ENCODE measurements at places on chromosomes 5 and 9.

GRCh38 chr9:72633966-72634365 is 112.6 kb downstream of the TMC1 start:
- no peak for DNase-seq

DNA sequence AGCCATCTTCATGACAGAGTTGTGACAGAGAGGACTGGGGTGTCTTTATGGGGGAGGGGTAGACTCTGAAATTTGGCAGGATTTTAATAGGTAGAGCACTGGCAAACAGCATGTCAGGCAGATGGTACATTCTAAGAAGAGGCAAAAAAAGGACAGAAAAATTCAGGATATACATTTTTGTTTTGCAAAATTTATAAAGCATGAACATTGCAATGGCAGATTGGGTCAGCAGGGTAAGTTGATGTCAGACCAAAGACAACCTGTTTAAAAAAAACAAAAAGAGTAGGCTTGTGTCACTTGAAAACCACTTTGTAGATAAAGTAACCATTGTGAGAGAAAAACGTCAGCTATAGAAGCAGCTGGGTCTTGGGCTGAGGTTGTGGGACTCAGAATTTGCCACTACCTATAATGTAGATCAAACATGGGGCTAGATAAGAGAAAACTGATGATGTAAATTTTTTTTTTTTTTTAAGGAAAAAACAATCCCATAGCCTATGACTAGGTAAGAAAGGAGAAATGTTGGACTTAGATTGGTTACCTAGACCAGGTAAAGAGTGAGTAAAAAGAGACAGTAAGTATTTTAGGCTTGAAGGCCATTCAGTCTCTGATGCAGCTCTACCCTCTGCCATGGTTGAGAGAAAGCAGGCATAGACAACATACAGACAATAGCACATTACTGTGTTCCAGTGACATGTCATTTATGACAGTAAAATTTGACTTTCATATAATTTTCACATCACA is 8.3 kb downstream of the CAMK4 start:
- no peak for DNase-seq

GRCh38 chr5:118921866-118922265 is 66.5 kb downstream of the DTWD2 start:
- no peak for DNase-seq

DNA sequence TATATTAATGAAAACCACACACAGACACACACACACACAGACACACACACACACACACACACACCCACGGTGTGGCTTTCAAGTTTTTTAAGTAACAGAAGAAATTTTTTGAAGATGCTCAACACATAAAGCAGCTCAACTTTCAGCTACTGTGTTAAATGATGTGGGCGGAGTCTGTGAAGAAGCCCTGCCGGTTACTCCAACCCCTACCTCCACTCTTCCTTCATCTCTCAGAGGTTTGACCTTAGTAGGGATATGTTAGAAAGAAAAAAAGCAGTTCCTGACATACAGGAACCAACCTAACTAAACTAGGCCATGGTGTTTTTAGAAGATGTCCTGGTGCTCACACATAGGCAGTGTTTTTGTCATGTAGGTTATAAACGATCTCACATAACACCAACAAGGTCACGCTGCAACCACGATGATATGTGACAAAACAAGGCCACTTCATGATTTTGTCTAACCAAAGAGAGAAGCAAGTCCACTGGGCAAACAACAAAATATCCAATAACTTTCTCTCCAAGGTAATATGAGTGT is 112.8 kb downstream of the EMB start:
- no peak for DNase-seq

DNA sequence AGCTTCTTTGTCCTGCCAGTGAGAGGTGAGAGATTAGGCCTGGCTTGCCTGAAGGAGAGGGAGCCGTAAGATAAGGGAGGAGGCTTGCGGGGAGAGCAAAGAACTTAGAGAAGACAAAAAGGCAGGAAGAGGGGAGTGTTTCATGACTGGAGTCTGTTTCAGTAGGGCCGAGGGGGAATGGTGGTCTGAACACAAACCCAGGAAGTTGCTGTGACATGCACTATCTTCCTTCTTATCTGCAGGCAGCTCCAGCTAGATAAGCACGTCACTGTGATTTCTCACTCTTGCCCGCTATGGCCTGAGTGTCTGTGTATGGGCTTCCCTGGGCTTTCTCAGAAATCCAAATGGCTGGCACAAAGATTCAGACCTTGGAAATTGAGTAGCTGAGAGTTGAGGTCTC is 307.5 kb upstream of the CLINT1 start:
- DNase-seq, result no peak

GRCh38 chr5:134136221-134136631 is 21.7 kb downstream of the TCF7 start:
- DNase-seq, result no peak

DNA sequence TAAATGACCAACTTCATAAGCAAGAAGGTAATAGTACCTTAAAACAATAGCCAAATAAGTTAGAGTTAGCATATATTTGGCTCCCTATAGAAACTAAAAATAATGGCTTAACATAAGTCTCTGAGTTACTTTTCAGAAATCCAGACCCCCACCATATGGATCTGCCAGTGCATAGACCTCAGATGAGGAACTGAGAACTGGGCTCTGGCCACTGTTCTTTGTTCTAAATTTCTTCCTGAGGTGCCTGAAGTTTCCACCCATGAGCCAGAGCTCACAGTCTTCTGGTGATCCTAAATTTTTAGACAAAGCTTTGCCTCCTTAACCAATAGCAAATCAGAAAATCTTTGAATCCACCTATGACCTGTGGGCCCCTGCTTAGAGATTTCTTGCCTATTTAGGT is 250.9 kb downstream of the YTHDC2 start:
- no peak for DNase-seq

GRCh38 chr5:125200866-125201373 is 454.5 kb upstream of the ZNF608 start:
- no peak for DNase-seq

DNA sequence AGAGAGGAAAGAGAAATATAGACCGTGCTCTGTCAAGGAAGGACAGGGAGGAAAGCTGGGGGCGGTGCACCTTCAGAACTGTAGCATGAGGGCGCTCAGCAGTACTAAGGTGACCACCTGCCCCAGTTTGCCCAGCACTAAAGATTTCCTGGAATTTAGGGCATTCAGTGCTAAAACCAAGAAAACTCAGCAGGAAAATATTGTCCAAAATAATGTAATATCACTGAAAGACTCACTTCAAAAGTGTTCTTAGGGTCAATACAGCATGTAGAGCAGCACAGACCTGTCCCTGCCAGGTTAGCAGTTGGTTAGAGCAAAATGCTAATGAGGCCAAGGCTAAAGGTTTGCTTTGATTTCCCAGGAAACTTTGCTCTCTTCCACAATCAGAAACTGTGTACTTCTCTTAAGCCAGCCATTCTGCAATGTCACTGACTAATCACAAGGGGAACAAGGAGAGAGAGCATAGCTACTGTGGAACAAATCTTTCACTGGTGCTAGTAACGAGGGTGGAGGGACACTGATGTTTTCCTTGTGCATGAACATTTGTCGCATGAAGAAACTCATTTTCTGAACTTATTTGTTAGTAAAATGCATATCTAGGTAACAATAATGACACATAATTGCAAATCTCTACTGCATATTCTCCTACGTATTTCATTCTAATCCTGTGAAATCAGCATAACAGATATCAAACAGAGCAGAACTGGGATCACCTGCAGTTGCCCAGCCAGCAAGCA is 53.0 kb upstream of the GRAMD2B start:
- no peak for DNase-seq

GRCh38 chr9:77714077-77714549 is 66.0 kb upstream of the GNA14 start:
- no peak for DNase-seq

DNA sequence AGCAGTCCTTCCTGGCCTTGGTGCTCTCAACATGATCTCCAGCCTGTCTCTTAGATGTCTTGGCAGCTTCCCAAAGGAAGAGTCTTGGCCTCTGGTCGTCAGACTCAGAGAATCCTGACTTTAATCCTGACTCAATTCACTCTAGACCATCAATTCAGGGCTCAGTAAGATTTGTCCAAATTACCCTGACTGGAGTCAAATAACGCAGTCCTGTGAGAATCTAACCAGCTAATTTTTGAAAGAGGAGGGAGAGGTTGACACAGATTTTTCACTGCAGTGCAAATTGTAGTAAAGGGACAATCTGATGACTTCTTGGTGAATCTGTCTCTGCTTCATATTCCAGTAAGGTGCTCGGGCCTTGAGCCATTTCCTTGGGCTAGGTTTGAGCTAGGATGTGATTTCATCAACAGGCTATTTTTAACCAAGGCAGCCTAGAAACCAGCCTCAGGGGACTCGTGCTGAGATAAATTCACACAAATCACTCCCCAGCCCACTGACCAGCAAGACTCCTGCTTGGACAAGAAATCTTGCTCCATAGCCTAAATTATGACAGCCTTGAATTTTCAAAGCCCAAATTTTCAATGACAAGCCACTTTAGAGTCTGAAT is 257.4 kb downstream of the ENC1 start:
- no peak for DNase-seq

GRCh38 chr5:148951612-148952011 is 111.2 kb downstream of the SH3TC2 start:
- no peak for DNase-seq

DNA sequence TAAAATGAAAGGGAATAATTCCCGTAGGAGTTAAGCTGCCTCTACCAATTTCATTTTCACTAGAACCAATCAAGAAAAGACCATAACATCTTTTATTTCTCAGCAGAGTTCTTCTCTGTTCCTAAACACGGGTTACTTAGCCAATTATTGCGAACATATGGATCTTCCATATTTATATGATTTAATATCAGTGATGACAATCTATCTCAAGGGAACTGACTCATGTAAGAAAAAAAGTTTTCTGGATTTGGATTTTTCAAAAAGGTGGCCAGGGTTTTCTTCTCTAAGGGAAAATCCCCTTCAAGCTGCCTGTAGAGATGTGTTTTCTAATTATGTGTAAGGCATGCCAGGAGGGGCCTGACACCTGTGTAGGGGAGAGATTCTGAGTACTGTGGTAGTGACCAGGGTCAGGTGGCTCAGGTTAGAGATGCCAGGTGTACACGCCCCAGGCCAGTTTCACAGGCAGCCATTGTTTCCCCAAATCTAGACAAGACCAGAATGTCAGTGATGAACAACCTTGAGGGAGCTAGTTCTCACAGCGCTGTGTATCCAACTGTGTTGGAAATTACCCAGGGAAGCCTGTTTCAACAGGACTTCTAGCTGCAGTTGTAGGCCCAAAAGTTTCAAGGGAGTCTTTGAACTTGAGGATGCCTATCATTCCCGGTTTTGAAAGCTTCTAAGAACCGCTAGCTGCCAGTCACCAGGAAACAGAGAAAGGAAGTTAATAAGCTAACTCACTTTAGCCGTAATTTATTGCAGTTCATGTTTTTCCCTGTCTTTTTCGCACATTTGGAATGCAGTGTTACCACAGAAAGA is 572.5 kb upstream of the RGMB start:
- no peak for DNase-seq

Measured in stimulated activated CD4-positive, alpha-beta T cell treated with anti-CD3 and anti-CD28 coated beads, Interleukin-2, amount 100 ng/mL, for 48 hours (primary cell).